ENCODE measurements at places on chromosomes 6 and 20.

GRCh38 chr6:31128093-31128676 lies 7.9 kb upstream of the CDSN start:
- peak; percentile 53 for DNase-seq

DNA sequence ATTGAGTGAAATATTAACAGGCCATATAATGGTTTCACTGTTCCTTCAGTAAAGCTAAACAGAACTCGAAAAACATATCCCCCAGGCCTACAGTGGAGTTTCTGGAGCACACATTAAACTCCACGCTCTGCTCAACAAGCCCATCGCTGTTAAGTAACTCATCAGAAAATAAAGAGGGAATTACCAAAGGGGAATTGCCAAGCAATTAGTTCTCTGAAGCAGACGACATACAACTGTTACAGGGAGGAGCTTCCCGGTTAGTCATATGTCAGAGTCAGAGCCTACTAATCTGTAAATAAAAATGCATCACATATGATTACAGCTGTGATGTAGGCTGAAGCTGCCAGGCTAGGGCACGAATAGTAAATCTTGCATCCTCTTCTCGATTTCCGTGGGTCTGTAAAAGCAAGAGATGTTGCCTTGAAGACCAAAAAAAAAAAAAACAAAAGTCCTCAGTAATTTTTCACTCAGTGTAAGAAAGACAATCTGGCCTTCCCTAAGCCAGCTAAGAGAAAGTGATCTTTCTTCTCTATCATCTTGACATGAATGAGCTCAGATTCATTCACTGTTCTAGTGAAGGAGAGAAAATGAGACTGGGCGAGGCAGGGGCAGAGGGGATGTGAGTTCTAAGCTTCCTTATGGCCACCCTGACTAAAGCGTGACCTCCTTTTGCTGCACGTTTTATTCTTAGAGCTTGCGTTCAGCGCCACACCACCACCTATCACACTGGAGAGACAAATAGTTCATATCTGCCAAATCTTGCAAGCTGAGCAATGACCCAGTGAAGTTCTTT lies 13.8 kb downstream of the ATXN1 start:
- peak; percentile 54 for DNase-seq

- no peak for DNase-seq
Measured at GRCh38 chr6:157964100-157964499, 17.6 kb upstream of the SYNJ2 start.

- no peak for DNase-seq
Measured at GRCh38 chr6:126077810-126078776, 91.8 kb downstream of the TRMT11 start.

GRCh38 chr20:33139467-33139866 lies 28.5 kb upstream of the BPIFA2 start:
- no peak for DNase-seq

- no peak for DNase-seq
Measured at GRCh38 chr20:49594143-49594930, 26.4 kb upstream of the PTGIS start.

DNA sequence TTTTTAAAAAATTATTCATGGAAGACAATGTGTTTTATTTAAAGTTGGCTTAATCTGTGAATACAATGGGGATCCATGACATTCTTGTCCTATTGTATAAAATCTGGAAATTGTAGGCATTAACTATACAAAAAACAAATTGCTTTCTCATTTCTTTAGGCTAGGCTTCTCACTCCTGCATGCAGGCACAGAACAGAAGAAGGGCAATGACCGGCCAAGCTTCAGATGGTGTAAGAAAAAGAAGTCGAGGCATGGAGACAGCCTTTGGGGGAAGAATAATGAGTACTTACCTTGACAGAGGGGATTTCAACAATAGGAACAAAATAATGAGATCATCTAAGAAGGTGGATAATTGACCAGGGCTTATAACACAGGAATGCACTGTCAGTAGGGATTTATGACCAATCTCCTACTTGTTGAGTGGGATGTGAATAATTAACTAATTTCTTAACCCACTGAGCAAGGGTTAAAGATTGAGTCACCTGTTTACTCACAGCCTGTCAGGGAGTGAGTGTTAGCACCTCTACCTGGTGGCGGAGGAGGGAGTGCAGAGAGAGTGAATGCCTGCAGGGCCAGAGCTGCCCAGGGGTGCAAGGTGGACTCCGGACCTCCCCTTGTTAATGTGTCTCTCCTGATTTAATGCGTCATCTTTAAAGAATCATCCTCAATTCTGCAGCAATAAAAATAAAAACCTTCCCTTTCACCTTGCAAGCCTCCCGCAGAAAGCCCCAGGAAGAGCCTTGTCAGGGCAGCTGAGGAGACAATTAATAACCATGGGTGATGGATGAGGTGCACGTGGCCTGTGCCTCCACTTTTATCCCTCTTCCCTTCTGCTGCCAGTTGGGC lies 3.9 kb downstream of the SLC22A2 start:
- DNase-seq: peak; percentile 80

DNA sequence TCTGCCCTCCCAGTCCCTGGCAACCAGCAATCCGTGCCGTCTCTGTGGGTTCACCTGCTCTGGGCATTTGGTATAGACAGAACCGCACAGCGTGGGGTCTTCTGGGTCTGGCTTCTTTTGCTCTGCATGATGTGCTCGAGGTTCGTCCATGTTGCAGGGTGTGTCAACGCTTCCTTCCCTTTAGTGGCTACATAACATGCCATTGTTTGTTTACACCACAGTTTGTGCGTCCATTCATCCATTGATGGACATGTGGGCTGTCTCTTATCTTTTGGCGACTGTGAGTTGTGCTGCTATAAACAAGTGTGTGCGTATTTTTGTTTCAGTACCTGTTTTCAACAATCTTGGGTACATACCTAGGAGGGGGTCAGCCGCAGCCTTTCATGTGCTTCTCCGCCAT lies 149.5 kb upstream of the RPS6KA2 start:
- no peak for DNase-seq

DNA sequence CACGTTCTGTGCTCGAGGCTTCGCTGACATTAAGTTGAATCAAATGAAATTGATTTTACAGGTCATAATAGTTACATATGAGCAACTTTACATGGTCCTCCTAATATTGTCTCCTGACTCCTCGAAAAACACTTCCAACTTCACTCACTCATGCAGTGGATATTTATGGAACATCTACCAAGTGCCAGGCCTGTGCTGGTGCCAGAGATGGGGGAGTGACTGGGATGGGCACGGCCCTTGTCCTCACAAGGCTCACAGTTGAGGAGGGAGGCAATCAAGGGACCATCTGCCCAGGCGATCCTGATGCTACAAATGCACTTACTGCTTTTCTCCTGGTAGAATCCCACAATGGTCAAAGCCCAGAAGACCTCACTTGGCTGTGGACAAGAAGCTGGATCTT lies 426.4 kb downstream of the PREX1 start:
- no peak for DNase-seq

DNA sequence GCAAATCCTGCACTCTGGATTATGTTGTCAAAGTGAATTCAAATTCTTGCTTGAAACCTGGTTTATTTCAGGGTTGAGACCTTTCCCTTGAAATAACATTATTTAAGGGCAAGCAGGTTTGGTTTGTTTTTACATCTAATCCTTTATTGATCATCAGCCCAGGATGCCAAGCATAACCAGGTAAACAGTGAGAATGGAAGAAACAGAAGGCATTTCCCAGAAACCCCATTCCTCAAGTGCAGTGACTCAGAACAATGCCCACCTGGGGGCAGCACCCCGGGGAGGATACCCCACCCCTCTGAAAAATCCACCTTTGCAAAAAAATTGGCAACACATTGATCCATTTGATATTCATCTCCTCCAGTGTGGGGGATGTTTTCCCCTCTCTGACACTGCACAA lies 32.5 kb downstream of the POFUT1 start:
- DNase-seq: no peak

GRCh38 chr6:21601932-21602390 lies 8.4 kb downstream of the SOX4 start:
- no peak for DNase-seq
